ENCODE measurements at places on chromosomes 5 and 9. TPM values are rescaled to one million over a fixed set of nuclear protein-coding genes. Genes with fewer than 3 reads are reported as not detected.

GRCh38 chr5:125267636-125268248 is 521.3 kb upstream of the ZNF608 start:
- no peak for ATAC-seq

DNA sequence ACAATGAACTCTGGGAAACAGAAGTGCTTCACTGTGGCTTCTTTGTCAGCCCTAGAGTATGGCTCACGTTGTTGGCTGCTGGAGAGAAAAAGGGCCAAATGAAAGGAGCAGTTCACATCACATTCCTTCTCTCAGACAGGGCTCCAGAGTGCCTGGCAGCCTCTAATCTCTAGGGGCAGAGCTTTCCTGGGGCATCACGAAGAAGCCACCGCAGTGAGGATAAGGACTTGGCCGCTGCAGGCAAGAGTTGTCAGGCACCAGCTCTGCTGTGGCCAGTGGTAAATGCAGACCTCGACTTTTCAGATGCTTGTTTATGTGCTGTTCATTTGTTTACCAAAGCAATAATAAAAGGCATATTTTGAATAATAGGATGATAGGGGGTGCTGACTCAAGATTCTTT is 227.2 kb downstream of the ICE1 start:
- ATAC-seq, result no peak

- ATAC-seq, result no peak
Observed at GRCh38 chr9:110452227-110452801, 114.7 kb upstream of the TXNDC8 start.

DNA sequence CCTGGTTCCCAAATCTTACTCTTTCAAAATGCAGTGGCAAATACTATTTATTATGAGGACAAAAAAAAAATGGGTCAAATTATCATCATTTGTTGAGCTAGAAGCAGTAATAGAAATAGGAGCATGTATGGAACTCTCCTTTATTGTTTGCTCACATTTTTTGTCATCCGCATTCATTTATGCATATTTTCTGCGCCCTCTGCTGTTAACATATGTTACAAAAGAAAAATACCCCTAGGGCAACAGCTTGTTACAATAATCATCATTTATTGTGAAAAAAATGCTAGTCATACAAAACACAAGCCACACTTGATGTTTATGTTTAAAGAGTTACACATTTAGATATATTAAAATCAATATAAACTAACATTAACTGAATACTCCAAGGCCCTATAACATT is 328.2 kb downstream of the TUSC1 start:
- no peak for ATAC-seq

DNA sequence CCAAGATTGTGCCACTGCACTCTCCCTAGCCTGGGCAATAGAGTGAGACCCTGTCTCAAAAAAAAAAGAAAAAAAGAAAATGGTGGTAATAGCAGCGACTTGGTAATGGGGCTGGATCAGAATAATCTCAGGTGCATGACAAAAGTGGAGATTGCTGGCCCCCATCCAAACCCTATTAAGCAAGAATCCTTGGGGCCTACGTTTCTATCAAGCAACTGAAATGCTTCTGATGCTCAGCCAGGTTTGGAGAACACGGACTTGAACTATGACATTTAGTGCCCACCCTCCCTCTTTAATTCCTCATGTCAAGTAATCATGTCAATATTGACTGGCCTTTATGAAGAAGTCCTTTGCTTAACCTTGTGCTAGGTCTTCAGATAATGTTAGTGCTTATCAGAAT is 6.6 kb downstream of the C5orf52 start:
- no peak for ATAC-seq

GRCh38 chr5:57937501-57938173 is 455.0 kb upstream of the ACTBL2 start:
- no peak for ATAC-seq

DNA sequence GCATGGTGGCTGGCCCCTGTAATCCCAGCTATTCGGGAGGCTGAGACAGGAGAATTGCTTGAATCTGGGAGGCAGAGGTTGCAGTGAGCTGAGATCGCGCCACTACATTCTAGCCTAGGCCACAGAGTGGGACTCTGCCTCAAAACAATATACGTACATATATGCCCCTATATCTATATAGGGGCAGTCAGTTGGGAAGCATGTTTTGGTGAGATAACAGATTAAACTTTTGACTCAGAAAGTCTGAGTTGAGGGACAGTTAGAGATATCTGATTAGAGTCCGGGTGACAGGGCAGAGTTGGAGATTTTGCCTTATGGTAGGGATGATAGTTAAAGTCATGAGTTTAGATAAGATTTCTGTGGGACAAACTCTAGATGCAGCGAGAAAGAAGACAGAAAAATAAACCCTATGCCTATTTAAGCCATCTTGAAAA is 71.8 kb upstream of the ALDH1A1 start:
- ATAC-seq, result no peak

DNA sequence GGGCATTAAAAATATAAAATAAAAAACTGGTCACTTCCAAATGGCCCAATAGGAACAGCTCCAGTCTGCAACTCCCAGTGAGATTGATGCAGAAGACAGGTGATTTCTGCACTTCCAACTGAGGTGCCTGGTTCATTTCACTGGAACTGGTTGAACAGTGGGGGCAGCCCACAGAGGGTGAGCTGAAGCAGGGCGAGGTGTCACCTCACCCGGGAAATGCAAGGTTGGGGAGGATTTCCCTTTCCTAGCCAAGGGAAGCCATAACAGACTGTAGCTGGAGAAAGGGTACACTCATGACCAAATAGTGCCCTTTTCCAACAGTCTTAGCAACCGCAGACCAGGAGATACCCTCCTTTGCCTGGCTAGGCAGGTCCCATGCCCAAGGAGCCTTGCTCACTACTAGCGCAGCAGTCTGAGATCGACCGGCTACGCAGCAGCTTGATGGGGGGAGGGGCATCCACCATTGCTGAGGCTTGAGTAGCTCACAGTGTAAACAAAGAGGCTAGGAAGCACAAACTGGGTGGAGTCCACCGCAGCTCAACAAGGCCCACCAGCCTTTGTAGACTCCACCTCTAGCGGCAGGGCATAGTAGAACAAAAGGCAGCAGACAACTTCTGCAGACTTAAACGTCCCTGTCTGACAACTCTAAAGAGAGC is 12.7 kb downstream of the RLN1 start:
- ATAC-seq, result peak; percentile 56

- ATAC-seq, result no peak
Observed at GRCh38 chr5:71658916-71659662, 60.0 kb upstream of the CARTPT start.

GRCh38 chr9:15220658-15221318 is 86.2 kb downstream of the TTC39B start:
- ATAC-seq, result no peak

DNA sequence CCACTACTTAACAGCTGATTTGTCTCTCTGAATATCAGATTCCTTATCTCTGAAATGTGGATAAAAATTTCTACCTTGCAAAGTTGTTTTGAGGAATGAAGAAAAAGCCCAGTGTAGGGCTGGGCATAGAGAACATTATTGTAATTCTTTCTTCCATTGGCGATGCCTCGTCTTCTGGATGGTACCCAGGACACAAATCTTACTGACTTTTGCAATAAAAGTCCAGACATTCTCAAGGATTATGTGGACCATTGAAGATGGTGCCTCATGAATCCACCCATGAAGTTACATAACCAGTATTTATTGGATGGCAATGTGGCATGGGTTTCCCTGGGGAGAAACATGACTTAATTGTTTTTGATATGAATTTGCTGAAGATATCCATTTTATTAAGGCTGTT is 33.1 kb downstream of the NNT start:
- ATAC-seq, result no peak

GRCh38 chr9:135330307-135330631 is 149.3 kb upstream of the PPP1R26 start:
- ATAC-seq, result no peak

DNA sequence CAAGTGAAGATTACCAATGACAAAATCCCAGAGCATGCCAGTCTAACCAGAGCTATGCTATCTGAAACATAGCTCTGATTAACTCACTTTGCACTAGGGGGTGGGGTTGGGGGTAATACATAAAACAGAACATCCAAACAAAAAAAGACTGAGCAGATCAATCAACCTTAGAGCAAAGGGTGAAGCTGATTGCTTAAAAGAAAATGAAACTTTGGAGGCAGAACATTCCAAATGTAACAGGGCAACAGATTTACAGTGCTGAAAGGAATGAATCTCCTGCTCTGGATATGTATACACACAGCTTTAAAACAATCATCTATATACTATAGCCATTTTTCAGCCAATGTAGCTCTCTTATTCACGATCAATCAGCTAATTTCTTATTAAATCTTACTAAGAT is 4.9 kb downstream of the IL6ST start:
- no peak for ATAC-seq

DNA sequence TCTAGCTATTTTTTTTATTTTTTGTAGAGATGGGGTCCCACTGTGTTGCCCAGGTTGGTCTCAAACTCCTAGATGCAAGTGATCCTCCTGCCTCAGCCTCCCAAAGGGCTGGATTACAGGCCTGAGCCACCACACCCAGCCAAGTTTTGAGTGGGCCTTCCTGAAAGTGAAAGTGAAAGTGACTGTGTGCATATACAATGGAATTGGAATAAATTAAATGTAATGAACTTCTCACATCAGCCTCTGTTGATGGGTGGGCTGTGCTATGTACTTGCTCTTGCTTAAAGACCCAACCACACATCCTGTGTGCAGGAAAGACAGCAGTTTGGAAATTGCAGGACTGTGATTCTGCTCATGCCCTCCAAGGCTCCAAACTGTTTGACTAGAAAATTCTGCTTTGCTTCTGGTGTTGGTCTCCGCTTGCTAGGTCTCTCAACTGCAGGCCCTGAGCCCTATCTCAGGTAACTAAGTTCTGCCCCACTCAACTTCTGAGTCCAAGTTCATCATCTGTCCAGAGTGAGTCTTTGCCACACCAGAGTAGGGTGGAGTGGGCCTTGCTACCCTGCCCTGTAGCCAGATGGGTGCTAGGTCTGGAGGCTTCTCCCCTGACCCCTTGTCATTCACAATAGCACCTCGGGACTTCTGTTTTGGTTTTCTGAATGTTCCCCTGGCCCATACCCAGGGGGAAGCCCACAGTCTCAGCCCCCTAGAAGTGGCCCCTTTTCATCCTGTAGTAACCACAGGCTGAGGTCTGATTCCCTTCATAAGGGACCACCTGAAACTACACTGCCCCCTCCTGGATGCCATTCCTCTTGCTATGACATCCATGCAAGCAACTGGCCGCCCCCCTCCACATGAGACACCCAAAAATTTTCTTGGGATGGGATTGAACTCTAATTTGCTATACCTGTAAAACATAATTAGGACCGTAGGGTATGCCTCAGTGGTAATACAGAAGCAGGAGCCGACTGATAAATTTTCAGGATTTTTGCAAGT is 36.5 kb upstream of the RAD23B start:
- no peak for ATAC-seq

DNA sequence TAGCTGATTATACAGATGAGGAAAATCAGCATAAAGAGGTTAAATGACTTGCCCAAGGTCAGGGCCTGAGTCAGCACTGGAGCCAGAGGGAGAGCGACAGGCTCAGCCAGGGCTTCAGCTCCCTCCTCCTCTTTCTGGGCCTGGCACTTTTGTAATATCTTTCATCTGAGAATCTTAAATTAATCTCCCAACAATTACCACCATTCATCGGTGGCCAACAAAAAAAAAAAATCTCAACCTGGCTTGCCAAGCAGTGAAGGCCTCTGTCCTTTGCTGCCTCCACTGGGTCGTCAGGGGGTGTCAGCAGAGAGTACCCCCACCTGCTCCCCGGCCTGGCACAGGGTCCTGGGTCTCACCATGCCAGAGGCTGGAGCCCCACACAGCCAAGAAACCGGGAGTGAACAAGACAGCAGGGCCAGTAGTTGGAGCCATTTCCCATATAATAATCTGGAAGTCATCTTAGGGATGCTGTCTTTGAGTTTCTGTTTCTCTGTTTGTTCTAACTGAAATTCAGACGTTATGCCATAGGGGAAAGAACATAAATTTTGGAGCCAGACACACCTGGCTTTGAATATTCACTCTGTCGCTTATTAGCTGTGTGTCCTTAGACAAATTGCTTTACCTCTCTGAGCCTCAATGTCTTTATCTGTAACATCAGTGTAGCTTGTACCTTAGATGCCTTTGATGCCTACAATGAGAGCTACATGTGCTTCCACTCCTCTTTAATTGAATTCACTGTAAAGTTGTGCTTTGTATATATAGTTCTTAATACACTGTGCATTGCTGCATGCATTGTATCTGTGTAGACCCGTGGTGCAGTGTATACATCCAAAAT is 299.9 kb upstream of the MSX2 start:
- no peak for ATAC-seq

DNA sequence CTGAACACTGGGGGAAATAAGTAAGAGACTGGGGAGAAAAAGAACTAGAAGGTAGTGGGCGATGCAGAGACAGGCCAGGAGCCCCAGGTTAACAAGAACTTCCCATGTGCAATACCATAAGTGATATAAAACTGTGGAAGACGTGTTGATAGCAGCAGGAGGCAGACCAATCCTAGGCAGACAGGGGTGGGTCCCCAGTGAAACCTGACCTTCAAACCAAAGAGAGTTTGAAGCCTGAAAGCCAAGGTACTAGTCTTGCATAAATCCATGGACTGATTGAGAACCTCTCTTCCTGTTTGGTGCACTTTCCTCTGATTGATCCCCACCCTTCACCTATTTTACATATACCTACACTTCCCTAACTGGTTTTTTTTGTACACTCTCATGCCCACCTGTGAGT is 15.2 kb upstream of the HEXB start:
- ATAC-seq, result no peak

- peak; percentile 50 for ATAC-seq
Observed at GRCh38 chr9:135602789-135603481, 36.4 kb downstream of the GLT6D1 start.

- ATAC-seq, result no peak
Observed at GRCh38 chr5:139571543-139571942, 10.4 kb downstream of the UBE2D2 start.

DNA sequence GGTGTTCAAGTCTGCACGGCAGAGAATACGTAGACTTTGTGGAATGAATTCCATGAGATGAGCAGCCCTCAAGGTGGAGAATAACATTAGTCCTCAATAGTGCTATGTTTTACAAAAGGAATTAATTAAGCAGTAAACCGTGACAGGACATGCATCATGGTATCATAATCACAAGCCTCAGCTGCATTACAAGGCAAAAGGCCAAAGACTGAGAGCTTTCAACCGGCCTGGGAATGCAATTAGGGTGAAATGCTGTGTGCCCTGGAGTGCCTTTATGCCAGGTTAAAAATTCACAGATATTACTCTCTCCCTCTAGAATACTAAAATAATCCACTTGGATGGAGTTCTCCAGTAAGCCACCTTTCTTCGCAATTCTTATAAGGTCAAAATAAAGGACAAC is 270.6 kb downstream of the MLLT3 start:
- ATAC-seq, result no peak

- no peak for ATAC-seq
Observed at GRCh38 chr5:168844016-168844921, 265.1 kb upstream of the PANK3 start.

BAAT gene
- total RNA-seq, result 0.08 TPM

SLC2A8 gene
- total RNA-seq, result 3.0 TPM

TMEM8B gene
- total RNA-seq, result 2.4 TPM

SLC6A3 gene
- not detected for total RNA-seq

LCN15 gene
- not detected for total RNA-seq

CRB2 gene
- total RNA-seq, result 0.06 TPM

DMRT3 gene
- total RNA-seq, result not detected

FOXD4L5 gene
- 0.37 TPM for total RNA-seq

PCDHGB1 gene
- not detected for total RNA-seq

GPRIN1 gene
- 4.8 TPM for total RNA-seq
